ENCODE measurements at places on chromosomes 3 and 15.

- DNase-seq, result no peak
Measured at GRCh38 chr15:100835636-100836035, 44.0 kb upstream of the ALDH1A3 start.

GRCh38 chr3:141045849-141046248 is 5.3 kb upstream of the SPSB4 start:
- no peak for DNase-seq

GRCh38 chr3:185818267-185818875 is 6.5 kb downstream of the IGF2BP2 start:
- no peak for DNase-seq

- DNase-seq, result peak; percentile 36
Measured at GRCh38 chr3:155382396-155383042, 89.0 kb upstream of the STRIT1 start.

- DNase-seq, result no peak
Measured at GRCh38 chr3:48688032-48688736, 2.5 kb upstream of the NCKIPSD start.

DNA sequence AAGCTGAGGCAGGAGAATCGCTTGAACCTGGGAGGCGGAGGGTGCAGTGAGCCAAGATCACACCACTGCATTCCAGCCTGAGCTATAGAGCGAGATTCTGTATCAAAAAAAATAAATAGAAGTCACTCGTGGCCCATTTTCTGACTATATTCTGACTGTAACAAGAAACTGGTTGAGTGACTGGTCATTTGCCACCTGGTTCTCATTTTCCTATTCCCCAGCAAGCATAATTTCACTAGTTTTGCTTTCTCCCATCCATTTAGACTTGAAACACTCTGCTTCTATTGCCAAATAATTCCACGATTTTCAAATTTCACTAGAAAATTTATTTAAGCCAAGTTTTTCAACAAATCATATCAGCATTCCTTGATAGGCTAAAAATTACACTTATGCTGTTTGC is 40.7 kb downstream of the C3orf70 start:
- DNase-seq, result no peak

GRCh38 chr3:149459491-149460059 is 14.9 kb upstream of the TM4SF4 start:
- no peak for DNase-seq

- no peak for DNase-seq
Measured at GRCh38 chr3:24135280-24135679, 190.2 kb downstream of the NR1D2 start.

GRCh38 chr3:73411993-73412392 is 212.7 kb downstream of the PDZRN3 start:
- no peak for DNase-seq

DNA sequence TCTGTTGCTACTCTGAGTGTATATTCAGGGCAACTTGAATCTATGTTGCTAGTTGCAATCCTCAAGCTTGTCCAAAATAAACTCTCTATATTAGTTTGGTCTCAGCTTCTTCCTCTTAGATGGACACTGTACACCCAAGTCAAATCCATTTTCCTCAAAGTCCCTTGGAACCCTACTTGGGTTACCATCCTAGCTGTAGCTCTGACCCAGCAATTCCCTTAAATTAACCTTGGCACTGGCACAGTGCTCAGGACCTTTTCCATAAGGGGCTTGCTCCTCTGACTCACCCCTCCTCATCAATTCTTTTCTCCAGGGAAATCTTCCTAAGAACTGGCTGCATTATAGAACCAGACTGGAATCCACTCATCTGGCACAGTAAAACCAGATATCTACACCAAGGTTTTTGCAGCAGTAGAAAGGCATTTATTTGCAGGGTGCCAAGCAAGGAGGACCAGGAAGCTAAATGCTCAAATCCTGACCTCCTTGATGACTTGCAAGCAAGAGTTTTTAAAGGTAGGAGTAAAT is 44.9 kb upstream of the B3GALNT1 start:
- no peak for DNase-seq

GRCh38 chr3:124774841-124775402 is 44.7 kb downstream of the UMPS start:
- no peak for DNase-seq

DNA sequence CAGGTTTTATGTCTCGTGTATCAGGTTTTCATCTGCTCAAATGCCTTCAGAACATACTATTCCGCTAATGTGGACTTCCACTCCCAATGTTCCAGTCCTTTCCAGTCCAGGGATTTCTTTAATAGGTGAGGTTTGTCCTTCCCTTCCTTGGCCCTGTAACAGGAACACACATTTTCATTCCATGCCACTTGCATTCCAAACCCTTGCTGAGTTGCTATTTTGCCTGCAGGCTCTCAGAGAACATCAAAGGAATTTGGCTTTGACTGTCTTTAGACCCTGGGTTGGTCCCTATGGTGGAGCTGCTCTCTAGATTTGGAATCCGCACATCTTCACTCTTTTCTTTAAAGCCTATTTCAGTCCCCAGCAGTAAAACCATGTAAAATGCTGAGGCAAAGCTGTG is 12.3 kb upstream of the ALCAM start:
- no peak for DNase-seq

DNA sequence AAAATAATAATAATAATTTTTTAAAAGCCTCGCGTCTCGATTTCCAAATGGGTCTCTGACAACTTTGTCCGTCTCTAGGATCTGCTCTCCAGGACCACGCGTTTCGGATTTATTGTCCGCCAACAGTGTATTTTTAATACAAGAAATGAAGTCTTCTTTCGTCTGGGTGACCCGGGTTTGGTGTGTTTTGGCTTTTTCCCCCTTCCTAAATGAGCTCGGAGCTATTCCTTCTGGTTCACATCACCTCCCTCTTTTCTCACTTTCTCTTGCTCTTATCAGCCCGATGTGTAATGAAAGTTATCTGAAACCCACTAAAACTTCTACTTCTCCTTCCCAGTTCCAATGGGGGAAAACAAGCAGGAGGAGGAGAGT is 516.7 kb downstream of the MECOM start:
- no peak for DNase-seq

All from SHP77 treated with DMSO at 0.1 percent for 48 hours (cell line).